ELR (cell line): ENCODE measurements at places on chromosomes 7 and 10.

DNA sequence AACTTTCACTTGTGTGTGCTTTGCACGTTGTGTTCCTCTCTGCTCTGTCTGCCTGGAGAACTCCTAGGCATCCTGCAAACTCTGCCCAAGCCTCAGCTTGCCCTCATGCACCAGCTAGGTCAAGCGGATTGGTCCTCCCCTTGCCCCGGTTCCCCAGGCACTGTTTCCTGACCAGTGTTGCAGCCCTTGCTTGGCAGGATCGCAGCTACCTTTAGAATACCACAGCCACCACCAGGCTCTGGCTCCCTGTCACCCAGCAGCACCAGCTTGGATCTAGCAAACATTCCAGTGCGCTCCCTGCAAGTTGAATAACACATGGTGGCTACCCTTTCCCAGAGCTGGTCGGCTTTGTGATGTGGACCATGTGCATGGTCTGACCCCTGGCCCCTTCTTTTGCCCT, 19.0 kb downstream of the ZMIZ1 start:
- DNase-seq, result no peak

DNA sequence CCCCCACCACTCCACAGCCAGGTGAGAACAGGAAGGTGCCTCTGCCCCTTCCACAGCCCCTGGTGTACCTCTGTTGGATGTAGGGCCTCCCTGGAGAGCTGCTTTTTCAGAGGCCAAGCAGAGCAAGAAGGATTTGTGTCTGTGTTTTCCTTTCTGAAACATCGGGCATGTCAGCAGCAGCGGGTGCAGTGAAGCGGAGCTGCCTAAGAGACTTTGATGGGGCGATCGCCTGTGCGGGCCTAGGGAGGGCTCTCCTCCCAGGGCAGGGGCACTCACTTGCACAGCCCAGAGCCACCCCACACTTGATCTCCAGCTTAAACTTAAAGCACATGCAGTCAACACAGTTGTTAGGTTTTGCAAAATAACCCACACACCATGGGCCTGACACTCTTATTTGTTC, 324.7 kb downstream of the ACTR3B start:
- DNase-seq, result no peak

- DNase-seq, result no peak
Measured at GRCh38 chr10:3992382-3993178, 207.6 kb upstream of the KLF6 start.

DNA sequence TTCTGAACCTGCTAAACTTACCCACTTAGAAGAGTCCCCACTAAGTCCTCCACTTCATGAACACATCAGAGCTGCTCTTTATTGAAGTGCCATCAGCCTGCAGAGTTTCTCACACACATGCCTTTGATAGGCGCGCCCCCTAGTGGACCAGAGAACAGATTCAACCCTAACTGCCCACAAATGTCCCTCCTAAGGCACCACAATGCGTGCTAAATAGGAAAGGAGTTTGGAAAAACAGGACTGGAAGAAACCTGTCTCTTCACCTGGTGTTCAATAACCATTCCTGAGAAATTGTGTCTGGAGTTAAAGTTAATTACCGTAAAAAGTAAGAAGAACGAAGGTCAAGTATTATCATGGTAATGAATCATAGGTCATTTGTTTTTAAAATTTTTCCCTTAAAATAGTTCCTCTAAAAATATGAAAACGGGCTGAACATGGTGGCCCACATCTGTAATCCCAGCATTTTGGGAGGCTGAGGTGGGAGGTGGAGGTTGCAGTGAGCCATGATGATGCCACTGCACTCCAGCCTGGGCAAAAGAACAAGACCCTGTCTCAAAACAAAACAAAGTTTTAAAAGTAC, 249.7 kb downstream of the ELMO1 start:
- peak; percentile 74 for DNase-seq

- DNase-seq, result peak; percentile 83
Measured at GRCh38 chr10:15859906-15860691, at the start of gene MINDY3. TSS of gene MINDY3 (minus strand) at chr10:15860507. CDS start at chr10:15860299, 208 bp downstream.

DNA sequence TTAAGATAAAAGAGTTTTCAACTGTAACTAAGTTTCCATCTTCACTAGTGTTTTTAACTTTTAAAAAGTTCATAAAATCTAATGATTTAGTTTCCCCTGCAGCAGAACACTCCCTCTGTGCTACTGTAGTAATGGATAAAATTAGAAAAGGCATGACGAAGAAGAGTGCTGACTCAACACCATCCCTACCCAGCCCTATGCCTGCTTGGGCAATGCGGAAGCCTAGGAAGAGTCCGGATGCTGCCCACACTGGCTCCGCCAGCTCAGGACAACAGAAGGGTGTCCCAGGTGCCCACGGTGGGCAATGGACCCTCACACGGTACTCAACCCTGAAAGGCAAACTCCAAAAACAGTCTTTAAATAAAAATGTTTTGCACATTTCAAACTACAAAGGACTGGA, 118.2 kb downstream of the LARP4B start:
- no peak for DNase-seq

- no peak for DNase-seq
Measured at GRCh38 chr7:70595755-70596597, 536.0 kb upstream of the GALNT17 start.

DNA sequence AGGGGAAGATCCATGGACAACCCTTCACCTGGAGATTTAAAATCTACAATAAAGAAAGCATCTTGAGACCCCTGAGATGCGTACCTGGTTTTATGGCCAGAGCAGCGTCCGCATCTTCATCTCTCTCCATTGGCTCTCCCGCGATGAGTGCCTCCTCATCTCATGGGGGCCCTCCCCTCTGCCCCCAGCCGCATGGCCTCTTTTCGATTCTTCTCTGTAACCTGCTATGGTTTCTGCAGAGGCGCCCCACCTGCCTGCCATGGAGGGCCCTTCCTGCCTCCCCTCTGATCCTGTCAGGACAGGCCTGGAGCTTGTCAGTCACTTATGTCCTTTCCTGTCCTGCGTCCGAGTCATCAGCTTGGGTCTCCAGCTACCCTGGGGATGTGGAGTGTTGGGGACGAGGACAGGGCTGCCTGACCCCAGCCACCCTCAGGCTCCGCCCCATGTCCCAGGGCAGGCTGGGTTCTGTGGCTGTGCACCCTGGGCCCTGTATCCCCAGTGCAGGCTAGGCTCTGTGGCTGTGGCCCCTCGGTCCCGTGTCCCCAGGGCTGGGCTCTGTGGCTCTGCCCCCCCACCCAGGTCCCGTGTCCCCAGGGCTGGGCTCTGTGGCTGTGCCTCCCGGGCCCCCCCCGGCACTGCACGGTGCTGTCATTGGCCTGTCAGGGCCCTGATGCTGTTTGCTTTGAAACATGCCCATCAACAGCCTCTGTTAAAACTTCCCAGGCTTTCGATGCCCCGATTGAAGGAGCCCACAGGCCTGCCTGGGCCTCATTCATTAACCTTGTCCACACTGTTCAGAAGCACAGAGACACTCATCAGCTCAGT, 99.8 kb downstream of the WDR37 start:
- no peak for DNase-seq

DNA sequence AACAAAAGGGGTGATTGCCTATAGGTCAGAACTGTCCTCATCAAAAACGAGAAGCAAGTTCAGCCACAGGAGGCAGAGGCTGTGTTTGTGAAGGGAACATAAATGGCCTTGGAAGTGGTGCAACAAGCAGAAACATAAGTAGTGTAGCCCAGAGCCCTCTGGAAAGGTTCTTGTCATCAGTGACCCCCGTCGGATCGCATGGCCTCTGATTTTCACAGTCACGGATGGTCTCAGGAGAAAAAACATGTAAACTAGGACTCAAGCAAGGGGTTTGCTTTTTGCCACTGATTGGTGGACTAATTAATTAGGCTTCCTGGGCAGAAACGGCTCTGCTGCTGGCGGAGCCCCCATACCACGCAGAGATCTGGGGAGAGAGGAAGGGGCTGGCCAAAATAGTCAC, 496.5 kb upstream of the MKI67 start:
- DNase-seq, result no peak

DNA sequence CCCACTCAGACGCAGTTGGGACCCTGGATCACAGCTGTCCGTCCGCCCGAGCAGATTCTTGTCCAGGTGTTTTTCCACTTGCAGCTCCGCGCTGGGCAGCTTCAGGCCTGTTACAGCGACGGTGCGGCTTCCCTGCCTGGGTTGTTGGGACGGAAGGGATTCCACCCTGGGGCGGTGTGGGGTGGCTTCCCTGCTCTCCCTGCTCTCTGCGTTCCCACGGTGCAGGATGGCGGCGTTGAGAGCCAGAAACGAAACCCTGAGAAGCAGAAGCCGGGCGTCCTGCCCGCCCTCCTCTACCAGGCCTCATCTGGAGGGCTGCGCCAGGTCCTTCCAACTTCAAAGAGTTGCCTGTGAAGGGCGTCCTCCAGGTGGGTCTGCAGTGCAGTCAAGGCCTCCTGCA, 194.4 kb downstream of the ADARB2 start:
- DNase-seq, result no peak

- no peak for DNase-seq
Measured at GRCh38 chr10:132642732-132643008, 105.1 kb downstream of the INPP5A start.

- no peak for DNase-seq
Measured at GRCh38 chr7:144024213-144024612, 24.1 kb downstream of the OR6B1 start.

- DNase-seq, result no peak
Measured at GRCh38 chr10:11159543-11160215, 142.0 kb downstream of the CELF2 start.

DNA sequence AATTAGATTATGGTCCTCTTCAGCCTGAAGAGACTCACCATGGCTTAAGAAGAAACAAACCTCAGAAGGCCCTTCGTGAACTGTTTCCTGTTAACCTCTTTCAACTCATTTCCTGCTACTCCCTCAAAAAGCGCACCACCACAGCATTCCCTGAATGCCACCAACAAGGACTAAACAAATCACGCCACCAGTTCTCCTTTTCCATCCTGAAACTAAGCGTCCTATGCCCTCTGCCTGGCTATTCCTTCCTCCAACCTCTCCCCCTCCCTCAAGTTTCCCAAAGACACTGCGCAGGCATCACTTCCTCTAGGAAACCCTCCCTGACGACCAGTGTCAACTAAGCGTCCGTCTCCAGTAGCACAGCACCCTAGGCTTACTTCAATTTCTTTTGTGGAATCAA, 12.0 kb downstream of the YWHAG start:
- DNase-seq, result no peak

GRCh38 chr10:94500063-94500462, 45.5 kb upstream of the HELLS start:
- DNase-seq, result peak; percentile 39

GRCh38 chr10:58319599-58319998, 15.2 kb upstream of the UBE2D1 start:
- peak; percentile 2 for DNase-seq

DNA sequence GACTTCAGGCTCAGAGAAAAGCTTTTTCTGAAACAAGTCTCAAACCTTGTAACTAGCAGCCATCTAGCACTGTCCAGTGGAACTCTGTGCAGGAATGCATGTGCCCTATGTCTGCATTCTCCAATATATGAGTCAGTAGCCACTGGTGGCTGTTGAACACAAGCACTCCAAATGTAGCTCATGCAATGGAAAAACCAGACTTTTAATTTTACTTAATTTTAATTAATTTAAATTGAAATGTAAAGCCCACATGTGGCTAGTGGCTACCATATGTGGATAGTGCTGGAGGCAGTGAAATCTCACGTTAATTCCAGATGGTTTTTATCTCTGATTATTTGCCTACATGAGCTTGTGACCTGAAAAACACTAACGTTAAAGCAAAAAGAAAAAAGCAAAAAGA, 225.1 kb downstream of the GATA3 start:
- peak; percentile 17 for DNase-seq

DNA sequence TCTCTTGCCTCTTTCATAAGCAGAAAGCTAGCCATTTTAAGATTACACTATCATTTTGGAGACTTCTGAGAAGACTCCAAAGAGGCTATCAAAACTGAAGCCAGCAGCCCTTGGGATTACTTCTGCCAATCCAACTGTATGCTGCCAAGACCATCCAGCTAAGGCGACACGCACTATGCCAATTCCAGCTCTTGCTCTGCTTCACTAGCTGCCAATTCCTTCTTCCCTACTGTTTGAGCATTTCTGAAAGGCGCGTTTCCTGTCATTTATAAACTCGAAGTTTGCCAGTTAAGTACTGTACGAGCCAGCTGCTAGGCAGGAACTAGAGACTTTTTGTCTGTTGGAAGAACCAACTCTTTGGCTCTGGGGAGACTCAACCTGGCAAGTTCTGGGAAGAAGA, 36.5 kb downstream of the MALSU1 start:
- DNase-seq, result no peak

GRCh38 chr10:62162261-62162981, 106.2 kb downstream of the RTKN2 start:
- peak; percentile 19 for DNase-seq

DNA sequence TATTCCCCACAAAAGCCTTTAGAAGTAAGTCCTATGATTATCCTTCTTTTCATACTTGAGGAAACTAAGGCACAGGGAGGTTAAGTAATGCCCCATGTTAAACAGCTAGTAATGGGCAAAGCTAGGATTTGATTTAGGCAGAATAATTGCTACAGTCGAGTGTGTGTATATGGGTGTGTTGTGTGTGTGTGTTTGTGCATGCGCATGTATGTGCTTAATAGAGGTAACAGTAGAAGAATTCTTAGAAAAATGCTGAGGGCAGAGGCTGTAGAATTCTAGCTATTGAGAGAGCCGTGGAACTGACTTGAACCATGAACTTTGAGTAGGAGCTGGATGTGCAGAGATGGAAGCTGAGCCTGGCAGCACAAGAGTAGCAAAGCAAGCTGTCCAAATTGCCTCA, 131.3 kb upstream of the WNT16 start:
- no peak for DNase-seq

- no peak for DNase-seq
Measured at GRCh38 chr7:1900847-1901246, 230.8 kb downstream of the ELFN1 start.

DNA sequence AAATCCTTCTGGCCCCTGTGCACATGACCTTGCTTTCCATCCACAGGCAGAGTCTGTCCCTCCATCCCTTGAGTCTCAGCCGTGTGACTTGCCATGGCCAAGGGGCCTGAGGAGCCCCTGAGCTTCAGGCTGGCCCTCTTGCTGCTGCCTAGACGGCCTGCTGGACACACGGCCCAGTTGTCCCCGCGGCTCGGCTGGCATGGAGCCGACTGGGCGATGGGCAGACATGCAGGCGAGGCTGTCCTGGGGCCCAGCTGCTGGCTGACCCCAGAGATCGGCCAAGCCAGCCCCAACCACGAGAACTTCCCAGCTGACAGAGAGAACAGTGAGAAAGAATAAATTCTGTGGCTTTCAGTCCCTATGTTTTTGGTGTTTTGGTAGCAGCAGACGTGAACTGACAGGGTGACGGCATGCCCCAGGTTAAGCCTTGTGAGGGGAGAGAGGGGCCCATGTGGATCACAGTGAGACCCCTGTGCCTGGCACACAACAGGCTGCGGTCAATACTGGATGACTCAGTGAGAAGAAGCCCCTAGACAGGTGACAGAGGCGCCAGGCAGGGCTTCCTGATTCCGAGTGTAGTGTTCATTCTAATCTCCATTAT, 11.7 kb downstream of the PRKAG2 start:
- DNase-seq, result no peak

- no peak for DNase-seq
Measured at GRCh38 chr10:102845352-102845902, 8.2 kb upstream of the CYP17A1 start.

DNA sequence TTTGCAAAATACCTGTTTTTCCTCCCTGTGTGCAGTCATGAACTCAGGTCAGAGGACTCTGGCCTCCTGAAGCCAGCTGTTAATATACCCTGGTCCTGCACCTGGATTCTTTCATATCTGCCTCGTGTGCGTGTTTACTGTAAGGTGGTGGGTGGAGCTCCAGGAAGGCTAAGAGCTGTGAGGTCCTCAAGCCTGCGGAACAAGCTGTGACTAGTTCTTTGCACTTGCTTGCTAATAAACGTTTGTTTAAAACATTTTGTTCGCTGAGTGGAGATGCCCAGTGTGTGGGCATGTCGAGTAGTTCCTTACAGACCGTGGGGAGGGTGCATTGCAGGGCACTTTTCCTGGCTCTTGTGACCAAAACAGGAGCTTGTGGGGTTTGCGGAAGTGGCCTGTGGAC, 139.0 kb downstream of the DOCK1 start:
- DNase-seq, result no peak
